ENCODE measurements at places on chromosomes 16 and 17.

DNA sequence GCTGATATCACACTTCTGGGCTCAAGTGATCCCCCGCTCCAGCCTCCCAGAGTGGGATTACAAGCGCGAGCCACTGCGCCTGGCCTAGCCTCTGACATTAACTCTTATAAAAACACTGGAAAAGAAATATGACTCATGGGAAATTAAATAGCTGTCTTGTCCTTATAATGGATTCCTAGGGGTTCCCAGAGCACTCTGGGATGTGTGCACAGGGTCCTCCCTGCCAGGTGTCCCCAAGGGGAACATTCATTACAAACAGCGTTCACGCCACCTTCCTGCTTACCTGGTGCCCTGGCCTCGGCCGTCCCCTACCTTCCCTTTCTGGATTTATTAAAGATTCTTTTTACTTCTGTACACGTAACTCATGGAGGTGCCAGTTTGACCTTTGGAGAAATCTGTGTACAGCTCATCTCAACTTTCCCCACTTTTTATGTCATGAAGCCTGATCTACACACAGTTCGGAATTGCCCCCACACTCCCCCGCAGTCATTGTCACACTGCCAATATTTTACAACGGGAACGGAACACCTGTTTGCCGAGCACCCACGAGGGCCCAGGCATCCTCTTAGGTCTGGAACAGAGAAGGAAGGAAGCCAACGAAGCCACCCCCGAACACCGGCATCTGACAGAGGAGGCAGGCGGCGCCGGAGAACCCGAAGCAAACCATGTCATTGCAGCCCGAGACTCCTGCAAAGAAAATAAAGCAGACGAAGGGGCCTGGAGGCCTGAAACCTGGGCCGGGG is 39.7 kb upstream of the MEAK7 start:
- DNase-seq: no peak

DNA sequence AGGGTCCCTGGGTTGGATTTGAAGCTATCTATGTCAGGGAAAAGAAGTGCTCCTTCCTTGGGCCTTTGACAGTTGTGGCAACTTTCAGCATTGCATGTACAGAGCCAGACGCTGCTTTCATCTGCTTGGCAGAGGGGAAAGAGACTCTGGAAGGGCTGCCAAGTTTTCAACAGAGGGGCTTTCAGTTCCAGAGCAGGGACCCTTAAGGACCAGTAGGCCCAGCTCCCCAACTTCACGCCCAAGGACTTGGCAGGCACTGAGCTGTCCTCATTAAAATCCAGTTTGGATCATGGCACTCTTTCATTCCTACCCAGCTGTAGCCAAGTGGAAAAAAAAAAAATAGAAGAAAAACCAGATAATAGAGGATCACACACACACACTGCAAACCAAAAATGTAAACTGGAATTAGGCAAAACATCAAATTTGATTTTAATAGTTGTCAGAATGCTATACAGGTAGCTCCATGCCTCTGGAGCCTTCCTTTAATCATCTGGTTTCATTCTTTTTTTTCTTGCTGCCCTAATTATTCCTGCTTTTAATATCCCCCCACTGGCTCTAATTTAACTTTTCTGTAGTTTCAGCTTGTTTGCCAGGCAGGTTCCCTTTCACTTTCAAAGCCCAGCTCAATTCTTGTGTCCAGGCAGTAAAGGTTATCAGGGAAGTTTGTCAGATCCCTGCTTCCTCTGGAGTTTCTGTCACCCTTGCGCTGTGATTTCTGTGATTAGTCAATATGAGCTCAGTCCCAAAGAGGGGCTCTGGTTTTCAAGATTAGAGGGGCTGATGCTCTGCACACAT is 702.6 kb upstream of the CDH8 start:
- no peak for DNase-seq

DNA sequence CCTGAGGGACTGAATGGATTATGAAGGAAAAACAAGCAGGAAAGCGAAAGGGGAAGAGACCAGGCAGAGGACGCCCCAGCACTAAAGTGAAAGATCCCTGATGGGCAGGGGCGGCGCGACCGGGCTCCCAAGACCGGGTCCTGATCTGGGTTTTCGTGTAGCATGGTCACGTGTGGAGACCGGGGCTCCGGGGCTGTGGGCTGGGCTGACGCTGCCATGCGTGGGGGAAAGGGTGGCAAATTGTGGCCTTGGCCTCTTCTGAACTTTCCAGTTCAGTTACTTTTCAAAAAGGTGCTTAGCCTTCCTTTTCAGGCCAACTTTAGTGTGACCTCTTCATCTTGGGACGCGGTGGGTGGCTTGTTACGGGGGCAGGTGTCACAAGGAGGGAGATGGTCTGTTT is 57.5 kb downstream of the METRNL start:
- DNase-seq: no peak

DNA sequence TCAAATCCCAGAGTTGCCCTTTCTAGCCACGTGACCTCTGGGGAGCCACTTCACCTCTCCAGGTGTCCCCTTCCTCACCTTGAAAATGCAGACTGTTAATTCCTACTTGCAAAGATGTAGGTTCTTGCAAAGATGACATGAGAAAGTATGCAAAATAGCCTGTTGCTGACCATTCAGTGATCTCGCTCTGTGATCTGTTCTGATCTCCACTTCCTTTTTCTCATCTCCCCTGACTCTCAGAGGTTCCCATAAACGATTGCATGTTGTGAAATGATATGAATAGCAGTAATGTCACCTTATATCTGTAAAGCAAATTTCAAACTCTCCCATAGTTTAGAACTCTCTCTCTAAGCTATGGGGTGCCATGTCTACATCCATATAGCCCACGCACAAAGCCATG is 182.3 kb downstream of the TMEM132E start:
- no peak for DNase-seq

- DNase-seq: no peak
These were observed 10.2 kb downstream of the PIK3R5 start for GRCh38 chr17:8955021-8955959.

Measured in ACHN (cell line).